Uterine smooth muscle cell (primary cell): ENCODE measurements at places on chromosomes 2 and 18. TPM values are rescaled to one million over a fixed set of nuclear protein-coding genes. Genes with fewer than 3 reads are reported as not detected.

The ABCB11 gene
- total RNA-seq = not detected in 2 replicates

The GPR45 gene
- not detected in 2 replicates for total RNA-seq

The AQP12A gene
- not detected in 2 replicates for total RNA-seq

The MARCHF4 gene
- total RNA-seq = 2.4 and 3.1 TPM in 2 replicates

The SUMO1 gene
- total RNA-seq = 124 and 145 TPM in 2 replicates

The GPR155 gene
- 1.1 and 3.5 TPM in 2 replicates for total RNA-seq

The GREB1 gene
- total RNA-seq = 1.8 and 3.0 TPM in 2 replicates

The UGT1A4 gene
- not detected in 2 replicates for total RNA-seq

The REG3G gene
- not detected in 2 replicates for total RNA-seq

The LAMA1 gene
- total RNA-seq = 67.1 and 184 TPM in 2 replicates

The ACVR1C gene
- 0.25 and 0.33 TPM in 2 replicates for total RNA-seq

The DSG4 gene
- not detected in 2 replicates for total RNA-seq

The RAB31 gene
- total RNA-seq = 50.5 and 71.5 TPM in 2 replicates

The TRPM8 gene
- 0.12 TPM in 1 of 2 replicates, not detected in the other for total RNA-seq

The DOK6 gene
- 1.2 and 2.7 TPM in 2 replicates for total RNA-seq

The RGPD3 gene
- 0.33 and 0.37 TPM in 2 replicates for total RNA-seq

The OXER1 gene
- 0.12 TPM in 1 of 2 replicates, not detected in the other for total RNA-seq

The AQP4 gene
- total RNA-seq = not detected in 2 replicates

The VAMP8 gene
- total RNA-seq = 0.12 and 0.33 TPM in 2 replicates

The CPLX4 gene
- total RNA-seq = not detected in 2 replicates

The DYSF gene
- 0.66 and 1.00 TPM in 2 replicates for total RNA-seq

The FOXD4L1 gene
- 0.12 TPM in 1 of 2 replicates, not detected in the other for total RNA-seq

The CAMKMT gene
- total RNA-seq = 7.1 and 7.6 TPM in 2 replicates

The CERKL gene
- under 0.01 and 0.11 TPM in 2 replicates for total RNA-seq

The CDK15 gene
- 3.1 and 3.4 TPM in 2 replicates for total RNA-seq

The C2orf72 gene
- 0.12 and 0.22 TPM in 2 replicates for total RNA-seq

The ABCG5 gene
- total RNA-seq = not detected in 2 replicates

The PLCD4 gene
- total RNA-seq = 2.1 and 2.6 TPM in 2 replicates

The TMEM247 gene
- total RNA-seq = not detected in 2 replicates

The RPL31 gene
- total RNA-seq = 802 and 946 TPM in 2 replicates

The ANKRD29 gene
- 2.3 and 6.1 TPM in 2 replicates for total RNA-seq

The CCDC178 gene
- total RNA-seq = 0.50 and 2.7 TPM in 2 replicates

The POTEC gene
- total RNA-seq = not detected in 2 replicates

The TRIB2 gene
- 10.6 and 26.4 TPM in 2 replicates for total RNA-seq

The APCDD1 gene
- total RNA-seq = not detected in 2 replicates

The LIMS3 gene
- 13.9 and 14.7 TPM in 2 replicates for total RNA-seq

The IGFBP2 gene
- total RNA-seq = 119 and 136 TPM in 2 replicates

The UGT1A5 gene
- total RNA-seq = not detected in 2 replicates

The HOXD13 gene
- 7.5 and 7.7 TPM in 2 replicates for total RNA-seq

The ZNF24 gene
- total RNA-seq = 38.5 and 43.2 TPM in 2 replicates

The OSBPL6 gene
- total RNA-seq = 3.6 and 5.9 TPM in 2 replicates

The ANKRD12 gene
- 26.0 and 43.5 TPM in 2 replicates for total RNA-seq
